Mucosa of gallbladder (tissue), 1 donor: ENCODE measurements at places on chromosomes 1 and 21. TPM values are rescaled to one million over a fixed set of nuclear protein-coding genes. Genes with fewer than 3 reads are reported as not detected.

- DNase-seq, result no peak
Observed at GRCh38 chr1:70358921-70359564, 4.5 kb upstream of the ANKRD13C start.

- peak; percentile 79 for DNase-seq
Observed at GRCh38 chr1:9196129-9197040, 38.2 kb upstream of the H6PD start.

- no peak for DNase-seq
Observed at GRCh38 chr1:150836129-150836773, 28.2 kb upstream of the CTSK start.

DNA sequence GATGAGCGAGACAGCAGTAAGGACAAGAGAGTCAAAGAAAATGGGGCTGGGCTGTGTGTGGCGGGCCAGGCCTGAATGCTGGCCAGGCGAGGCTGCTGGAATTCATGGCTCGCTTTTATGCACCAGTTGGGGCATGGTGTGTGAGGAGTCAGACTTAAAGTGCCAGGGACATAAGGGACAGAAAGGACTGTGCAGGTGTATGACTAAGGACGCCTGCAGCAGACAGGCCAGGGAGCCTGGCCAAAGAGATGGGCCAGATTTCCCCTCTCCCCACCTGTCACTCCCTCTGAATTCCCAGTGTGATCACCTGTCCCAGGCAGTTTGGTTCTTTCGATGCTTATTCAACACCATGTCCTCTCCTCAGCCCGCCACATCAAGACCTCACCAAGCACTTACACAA is 16.9 kb upstream of the SMIM12 start:
- no peak for DNase-seq

OLFML3 gene
- 74.8 TPM for total RNA-seq

DNA sequence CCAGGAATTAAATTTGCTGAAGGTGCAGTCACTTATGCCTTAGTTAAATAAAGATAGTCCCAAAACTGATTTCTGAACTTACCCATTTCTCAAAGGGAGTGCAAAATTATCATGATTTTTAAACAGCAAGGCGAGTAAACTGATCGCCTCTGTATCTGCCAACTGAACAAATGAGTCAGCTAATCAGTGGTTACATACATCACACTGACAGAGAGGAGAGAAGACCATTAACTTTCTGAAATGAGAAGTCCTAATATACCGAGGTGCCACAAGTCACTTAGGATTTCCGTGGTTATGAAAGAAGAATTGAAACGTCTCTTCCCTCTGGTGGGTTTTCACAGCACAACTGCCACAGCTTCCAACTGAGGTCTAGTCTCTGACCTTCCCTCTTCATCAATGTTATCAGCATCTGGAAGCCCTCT is 400.7 kb downstream of the SMYD3 start:
- no peak for DNase-seq

TSTD1 gene
- total RNA-seq, result 70.9 TPM

DNA sequence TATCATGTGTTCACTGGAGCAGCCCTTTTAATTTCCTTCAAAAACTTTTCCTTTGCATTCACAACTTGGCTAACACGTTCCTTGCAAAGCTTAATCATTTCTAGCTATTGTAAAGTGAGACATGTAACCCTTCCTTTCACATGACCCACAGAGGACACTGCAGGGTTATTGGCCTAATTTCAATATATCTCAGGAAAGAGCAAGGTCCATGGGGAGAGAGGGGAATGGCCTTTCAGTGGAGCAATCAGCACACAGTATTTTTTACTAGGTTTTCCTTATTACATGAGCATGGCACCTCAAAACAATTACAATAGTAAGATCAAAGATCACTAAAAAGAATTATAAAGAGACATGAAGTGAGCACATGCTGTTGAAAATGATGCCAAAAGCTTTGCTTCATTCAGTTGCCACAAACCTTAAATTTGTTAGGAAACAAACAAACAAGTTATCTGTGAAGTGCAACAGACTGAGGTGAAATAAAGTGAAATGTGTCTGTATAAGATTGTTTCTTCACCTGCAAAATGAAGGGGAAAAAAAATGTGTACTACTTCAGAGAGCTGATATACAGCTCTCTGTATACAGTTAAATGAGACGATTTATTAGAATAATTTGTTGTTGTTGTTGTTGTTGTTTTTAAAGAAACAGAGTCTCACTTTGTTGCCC is 61.5 kb downstream of the EIF4G3 start:
- DNase-seq, result peak; percentile 67

PLEKHN1 gene
- 1.8 TPM for total RNA-seq

UTS2 gene
- not detected for total RNA-seq

- no peak for DNase-seq
Observed at GRCh38 chr1:197067457-197067818, 378 bp upstream of the F13B start.

DNA sequence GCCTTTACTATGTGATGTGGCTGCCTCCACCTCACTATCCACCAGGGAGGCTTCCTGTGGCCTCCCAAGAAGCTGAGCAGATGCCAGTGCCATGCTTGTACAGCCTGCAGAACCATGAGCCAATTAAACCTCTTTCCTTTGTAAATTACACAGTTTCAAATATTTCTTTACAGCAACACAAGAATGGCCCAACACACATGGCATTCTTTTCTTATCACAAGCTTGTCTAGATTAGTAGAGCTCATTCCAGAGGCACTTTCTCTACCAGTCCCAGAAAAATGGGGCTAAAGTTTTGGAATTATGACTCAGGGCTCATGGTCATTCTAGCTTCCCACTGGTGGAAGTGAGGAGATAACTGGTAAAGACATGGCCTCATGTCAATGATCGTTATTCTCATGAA is 655.2 kb downstream of the LMO4 start:
- no peak for DNase-seq

DNA sequence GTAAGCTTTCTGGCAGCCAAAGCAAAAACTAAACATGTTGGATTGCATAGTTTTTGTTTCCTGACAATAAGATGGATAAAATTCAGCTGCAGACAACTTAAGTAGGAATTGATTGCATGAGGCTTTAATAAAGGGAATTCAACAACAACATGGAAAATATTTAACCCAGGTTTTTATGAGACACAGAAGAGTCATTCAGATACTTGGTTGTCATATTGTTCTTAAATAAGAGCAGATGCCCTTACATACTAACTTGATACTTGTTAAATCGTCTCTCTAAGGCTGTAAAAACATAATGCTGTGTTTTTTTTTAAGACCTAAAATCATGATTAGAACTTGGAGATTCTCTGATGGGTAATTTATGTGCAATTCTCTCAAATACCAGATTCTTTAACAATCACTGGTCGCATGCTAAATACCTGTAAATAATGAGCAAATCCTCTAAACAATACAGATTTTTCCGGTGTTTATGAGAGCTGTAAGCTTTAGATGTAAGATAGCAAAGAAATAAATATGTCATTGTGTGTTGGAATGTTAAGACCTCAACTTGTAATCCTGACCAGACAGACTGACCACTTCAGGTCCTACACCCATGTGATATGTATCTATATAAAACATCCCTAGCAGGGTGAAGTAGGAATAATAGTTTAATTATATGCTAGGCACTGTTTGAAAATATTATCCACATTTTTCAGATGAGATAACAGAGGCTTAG is 37.8 kb upstream of the CD34 start:
- DNase-seq, result no peak

DNA sequence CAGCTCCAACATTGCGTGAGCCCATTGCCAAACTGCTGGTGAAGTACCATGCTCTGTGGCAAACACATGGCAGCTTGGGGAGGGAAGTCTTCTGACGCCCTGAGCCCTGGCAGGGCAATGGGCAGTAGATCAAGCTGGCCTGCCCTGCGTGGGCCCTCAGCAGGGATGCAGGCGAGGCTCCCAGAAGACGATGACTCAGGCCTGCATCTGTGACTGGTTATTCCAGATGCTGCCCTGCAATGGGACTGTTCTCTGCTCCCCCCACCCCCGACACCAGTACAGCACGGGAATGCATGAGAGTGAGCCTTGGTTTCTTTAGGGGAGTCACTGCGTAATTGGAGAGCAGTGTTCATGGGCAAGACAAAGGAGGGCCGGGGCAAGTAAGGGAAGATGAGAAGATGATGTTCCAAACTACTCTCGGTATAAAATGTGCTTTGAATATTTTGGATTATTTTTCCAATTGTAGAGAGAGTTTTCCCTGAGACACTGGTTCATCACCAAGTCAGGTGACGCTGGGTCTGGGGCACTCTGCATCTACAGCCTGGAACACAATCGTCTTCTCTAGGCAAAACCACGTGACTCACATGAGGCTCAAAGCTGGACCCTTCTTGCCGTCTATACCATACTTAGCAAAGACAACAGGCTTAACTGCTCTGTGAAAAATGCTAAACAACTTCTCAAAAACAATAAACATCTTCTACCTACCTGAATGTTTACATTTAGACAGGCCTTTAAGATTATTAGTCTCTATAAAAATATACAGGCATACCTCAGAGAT is 9.0 kb upstream of the C1orf198 start:
- no peak for DNase-seq

GRCh38 chr1:53411541-53412152 is 47.6 kb upstream of the DMRTB1 start:
- no peak for DNase-seq

EDARADD gene
- total RNA-seq, result 7.4 TPM

ERICH3 gene
- 0.09 TPM for total RNA-seq

GRCh38 chr1:222181191-222181590 is 366.7 kb downstream of the HHIPL2 start:
- no peak for DNase-seq

DNA sequence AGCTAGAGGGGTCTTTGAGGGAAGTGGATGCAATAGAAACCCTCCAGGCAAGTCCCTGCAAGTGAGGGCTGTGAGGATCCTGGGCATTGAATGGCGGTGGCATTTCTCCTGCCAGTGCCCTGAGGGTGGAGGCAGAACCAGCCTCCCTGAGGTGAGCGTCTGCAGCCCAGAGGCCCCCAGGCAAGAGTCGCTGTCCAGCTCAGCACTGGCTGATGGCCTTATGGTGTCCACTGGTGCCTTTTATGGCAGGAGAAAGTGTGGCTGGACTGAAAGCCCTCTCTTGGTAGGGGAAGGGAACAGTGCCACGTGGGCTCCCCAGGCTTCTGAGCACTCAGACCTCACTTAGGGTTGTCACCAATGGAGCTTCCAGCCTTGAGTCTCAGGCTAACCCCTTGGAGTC is 77.3 kb downstream of the SH3BGR start:
- no peak for DNase-seq

DNA sequence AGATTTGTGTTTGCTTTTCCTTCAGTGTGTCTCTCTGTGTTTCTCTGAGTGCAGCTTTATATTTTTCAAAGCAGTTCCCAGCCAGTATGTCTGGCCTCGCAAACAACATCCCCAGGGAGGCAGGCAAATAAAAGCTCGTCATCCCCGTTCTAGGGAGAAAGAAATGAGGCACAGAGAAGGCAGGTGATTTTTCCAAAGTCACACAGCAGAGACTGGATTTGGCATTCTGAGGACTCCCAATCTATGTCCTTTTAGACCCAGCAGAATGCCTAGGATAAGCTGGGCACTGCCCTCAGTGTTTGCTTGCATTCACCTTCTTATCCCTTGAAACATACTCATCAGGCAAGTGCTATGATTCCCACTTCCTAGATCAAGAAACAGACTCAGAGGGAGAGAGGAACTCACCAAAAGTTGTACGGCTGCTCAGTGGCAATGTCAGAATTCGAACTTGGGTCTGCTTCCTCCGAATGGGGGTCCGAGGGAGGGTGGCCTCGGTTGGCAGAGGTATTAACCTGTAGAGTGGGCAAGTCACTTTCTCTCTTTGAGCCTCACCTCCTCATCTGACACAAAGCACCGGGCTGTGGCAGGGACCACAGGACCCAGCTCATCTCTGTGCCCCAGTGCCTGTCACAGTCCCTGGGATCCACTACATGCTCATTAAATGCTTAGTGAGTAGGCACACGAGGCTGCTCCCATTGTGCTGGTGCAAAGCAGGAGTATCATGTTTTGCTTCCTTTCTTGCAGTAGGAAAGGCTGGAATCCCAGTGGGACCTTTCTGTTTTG is 4.2 kb downstream of the RAP1GAP start:
- no peak for DNase-seq

DNA sequence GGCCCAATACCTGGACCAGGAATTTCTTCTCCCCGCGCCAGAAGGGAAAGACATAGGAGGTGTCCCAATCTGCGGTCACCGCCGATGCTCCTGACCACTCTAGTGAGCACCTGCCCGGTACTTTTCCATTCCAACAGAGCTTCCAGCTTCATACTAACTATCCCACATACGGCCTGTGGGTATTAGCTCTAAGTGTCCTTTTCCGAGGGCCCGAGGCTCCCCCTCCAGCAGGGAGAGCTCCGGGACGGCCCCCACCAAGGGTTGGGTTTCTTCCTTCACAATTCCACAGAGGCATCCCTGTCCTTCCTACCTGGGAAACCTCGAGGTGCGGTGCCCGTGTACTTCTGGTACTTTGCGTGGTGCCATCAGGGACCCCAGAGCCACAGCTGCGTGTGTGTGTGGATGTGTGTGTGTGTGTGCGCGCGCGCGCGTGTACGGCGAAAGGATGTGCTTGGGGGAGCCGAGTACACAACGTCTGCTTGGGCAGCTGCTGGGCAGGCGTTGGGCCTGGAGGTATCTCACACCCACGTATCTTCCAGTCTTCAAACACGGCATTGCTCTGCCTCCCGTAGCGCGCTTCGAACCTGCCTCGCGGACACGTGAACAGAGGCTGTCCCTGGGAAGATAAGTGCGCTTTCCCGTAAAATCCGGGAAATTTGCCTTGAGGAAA is 2.4 kb upstream of the SIM2 start:
- no peak for DNase-seq
